HT-29 (cell line): ENCODE measurements at places on chromosomes 4 and X. TPM values are rescaled to one million over a fixed set of nuclear protein-coding genes. Genes with fewer than 3 reads are reported as not detected.

The MAGEA8 gene
- not detected in 2 replicates for total RNA-seq

The MXRA5 gene
- total RNA-seq, result not detected in 2 replicates

The SHOX gene
- total RNA-seq, result not detected in 2 replicates

The GAGE2A gene
- total RNA-seq, result not detected in 2 replicates

The CFAP99 gene
- total RNA-seq, result not detected in 2 replicates

The CABS1 gene
- total RNA-seq, result not detected in 2 replicates

The AREG gene
- total RNA-seq, result 156 and 173 TPM in 2 replicates

The PNMA5 gene
- total RNA-seq, result 0.10 and 0.37 TPM in 2 replicates

DNA sequence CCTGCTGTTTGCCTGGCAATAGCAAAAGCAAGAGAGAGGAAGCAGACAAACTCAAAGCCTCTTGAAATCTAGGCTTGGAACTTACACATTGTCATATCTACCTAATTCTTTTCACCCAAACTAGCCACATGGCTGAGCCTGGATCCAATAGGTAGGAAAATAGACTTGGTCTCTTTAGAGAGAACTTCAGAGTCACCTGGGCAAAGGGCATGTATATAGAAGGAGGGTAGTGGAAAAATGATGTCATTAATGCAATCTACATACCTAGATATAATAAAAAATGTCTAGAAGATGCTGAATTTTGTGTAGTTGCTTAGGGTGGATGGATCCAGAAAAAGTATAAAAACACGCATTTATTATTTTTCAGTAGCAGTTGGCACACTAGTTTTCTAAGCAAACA lies 237.0 kb upstream of the GEMIN8 start:
- DNase-seq, result no peak

GRCh38 chr4:139555705-139556070 lies 331 bp downstream of the SETD7 start:
- DNase-seq, result peak; percentile 46

DNA sequence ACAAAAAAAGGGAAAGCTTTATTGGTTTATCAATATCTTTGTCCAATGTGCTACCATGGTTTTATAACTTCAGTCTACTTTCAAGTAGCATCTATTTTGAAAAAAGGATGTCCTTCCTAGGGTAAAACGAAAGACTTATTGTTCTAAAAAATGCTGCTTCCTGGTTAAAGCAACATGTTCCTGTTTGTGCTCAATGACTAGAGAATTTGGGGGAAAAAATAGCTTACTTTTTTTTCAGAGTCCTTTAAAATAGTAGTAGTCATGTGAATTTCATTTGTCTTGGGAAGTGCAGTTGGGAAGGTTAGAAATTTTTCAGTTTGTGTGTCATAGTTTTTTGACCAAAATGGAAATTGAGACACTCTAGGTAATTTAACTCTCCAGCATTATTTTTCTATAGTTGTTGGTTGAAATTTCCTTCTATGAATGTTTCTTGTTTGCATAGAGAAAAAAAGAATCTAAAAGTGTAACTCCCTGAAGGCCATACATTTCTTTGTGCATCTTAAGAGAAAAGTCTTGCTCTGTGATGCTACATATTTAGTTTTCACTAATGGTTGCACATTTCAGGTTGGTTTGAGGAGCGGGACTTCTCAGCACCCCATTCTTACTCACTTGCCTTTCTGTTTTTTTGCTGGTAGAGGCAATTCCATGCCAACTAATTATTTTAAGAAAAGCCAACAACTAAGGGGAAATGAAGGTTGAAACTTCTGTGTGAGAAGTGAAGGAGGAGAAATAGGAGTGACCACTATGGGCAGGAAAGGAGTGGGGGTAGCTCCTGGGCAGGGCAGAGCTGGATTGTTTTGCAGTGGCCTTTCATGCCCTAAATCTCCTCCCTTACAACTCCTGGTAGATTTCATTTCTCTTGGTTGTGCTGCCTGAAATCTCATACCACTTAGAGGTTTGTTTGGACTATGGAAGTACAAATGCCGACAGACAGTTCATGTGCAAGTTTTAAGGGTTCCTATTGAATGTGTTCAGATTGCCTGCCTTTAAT lies 76.4 kb downstream of the RAPGEF2 start:
- no peak for DNase-seq

- no peak for DNase-seq
Measured at GRCh38 chr4:57168982-57169381, 58.8 kb upstream of the IGFBP7 start.

GRCh38 chrX:31117266-31117665 lies 45.4 kb upstream of the FTHL17 start:
- no peak for DNase-seq

- no peak for DNase-seq
Measured at GRCh38 chr4:43452948-43453347, 560.4 kb downstream of the GRXCR1 start.

- DNase-seq, result no peak
Measured at GRCh38 chrX:13836575-13836974, 19.7 kb upstream of the GPM6B start.

GRCh38 chrX:31376408-31377022 lies 304.7 kb upstream of the FTHL17 start:
- no peak for DNase-seq

- peak; percentile 78 for DNase-seq
Measured at GRCh38 chrX:68511255-68511654, 12.4 kb downstream of the YIPF6 start.

DNA sequence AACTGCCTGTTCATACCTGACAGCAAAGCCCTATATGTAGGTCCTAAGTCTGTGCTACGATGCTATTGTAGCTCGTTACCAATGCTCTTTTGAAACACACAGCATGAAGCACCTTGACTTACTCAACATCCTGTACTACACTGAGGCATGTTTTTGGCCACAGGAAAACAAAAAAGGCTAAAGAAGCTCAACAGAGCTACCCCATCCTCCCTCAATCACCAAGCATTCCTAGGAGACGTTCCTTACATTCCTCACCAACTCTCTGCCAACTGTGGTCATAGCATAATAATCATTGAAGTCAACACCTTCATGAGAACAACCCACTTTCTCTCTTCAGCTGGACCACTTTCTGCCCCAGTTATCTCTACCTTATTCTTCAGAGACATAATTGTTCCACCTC lies 73.7 kb upstream of the SLC25A43 start:
- no peak for DNase-seq

DNA sequence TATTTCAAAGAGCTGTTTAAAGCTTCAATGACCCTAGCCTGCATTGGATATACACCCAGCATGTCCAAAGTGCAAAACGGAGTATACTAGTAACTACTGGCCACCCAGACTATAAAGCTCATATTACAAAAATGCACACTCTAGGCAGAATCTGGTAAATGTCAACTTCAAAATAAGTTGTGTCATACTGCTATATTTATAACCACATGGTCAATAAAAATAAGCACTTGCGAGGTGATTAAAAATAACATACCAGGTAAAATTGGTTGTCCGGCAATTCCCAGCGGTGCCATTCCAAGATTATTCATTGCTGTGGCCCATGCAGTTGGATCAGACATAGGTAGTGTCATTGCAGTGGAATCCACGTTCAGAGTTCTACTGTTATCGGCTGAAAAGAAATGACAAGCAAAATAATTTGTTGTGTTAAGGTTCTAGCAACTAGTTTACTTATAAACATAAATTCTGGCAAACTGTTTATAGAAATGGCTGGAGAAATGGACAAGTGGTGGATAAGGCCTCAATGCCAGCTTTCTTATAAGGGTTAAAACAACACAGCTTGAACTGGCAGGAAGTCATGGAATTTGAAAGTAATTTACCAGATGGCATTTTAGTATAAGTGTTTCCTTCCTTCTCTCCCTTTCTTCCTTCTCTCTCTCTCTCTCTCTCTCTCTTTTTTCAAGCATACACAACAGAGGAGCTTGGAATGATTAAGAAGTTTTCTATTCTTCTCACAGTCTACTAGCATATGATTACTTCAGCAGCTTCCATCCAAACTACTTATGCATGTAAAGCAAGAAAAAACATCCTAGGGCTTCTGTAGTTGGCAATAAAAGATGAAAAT lies 199.9 kb downstream of the ENOX2 start:
- no peak for DNase-seq

- DNase-seq, result peak; percentile 80
Measured at GRCh38 chr4:37463033-37463856, 218.7 kb downstream of the NWD2 start.
